Fibroblast of upper back skin (primary cell): ENCODE measurements at places on chromosomes 12 and 14.

DNA sequence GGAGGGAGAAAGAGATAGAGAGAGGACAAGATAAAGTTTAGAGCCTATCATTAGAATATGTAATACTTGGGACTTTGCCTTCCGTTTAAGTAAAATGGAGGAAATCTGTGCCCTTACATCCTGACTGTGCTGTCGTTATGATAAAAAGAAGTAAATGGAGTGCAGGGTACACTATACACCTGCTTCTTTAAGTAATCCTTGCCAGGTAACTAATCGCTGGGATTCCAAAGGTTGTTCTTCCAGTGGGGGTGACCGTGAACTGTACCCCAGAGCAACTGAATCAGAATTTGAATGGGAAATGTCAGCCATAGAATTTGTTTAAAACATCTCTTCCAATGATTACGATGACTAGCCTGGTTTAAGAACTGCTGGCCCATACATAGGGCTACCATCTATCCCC, 126.1 kb upstream of the EEA1 start:
- no peak for DNase-seq

GRCh38 chr12:103672401-103673119, 85.5 kb downstream of the STAB2 start:
- DNase-seq, result no peak

DNA sequence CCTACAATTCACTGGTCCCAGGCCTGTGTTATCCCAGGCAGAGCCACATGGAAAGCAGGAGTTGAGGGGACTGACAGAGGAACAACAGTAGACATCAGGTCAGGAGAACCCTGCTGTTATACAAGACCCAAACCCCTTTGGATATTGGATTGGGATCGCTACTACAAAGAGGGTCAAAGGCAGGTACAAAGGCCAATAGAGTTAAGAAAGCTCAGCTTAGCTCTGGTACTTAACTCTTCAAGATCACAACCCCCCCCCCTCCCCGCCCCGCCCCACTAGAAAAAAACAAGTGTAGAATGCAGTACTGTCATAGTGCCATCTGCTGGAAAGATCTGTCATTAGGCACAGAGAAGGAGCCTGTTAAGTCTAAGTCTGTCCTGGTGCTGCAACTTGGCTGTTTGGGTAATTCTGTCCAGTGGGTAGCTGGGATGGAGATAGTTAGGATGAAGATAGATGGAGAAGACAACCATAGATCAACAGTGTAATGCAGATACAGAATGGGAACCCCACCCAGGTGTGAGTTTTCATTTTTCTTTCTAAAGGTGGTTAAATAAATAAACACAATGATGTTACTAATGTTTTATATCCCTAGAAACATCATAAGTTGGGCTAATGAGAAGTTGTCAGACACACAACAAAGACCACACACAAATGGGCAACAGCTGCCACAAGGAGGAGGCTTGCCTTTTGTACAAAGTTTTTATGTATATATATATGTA, 17.2 kb downstream of the REM2 start:
- peak; percentile 73 for DNase-seq

GRCh38 chr14:36465178-36465577, 54.9 kb downstream of the NKX2-1 start:
- no peak for DNase-seq

- no peak for DNase-seq
Observed at GRCh38 chr14:51024377-51024776, 70.5 kb downstream of the TRIM9 start.

GRCh38 chr14:94571950-94572349, 9.3 kb upstream of the SERPINA5 start:
- DNase-seq, result peak; percentile 32

GRCh38 chr12:60182354-60182753, 586.5 kb downstream of the SLC16A7 start:
- DNase-seq, result no peak

GRCh38 chr12:57732726-57733593, 5.6 kb downstream of the AGAP2 start:
- no peak for DNase-seq

DNA sequence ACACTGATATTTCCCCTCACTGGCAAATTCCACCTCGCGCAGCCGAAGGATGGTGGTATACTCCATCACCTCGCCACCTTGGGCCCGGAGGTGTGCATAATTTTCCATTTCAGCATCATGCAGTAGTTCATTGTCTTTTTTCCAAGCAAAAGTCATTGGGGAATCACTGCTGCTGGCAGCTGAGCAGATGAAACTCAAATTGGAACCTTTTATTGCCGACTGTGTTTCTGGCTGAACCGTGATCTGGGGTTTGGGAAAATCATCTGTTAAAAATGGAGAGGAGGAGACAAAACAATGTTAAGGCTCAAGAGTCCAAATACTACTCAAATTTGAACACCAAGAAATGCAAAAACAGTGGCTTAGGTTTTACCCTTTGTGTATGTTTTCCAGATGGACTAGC, 39.7 kb downstream of the LRIG3 start:
- no peak for DNase-seq

DNA sequence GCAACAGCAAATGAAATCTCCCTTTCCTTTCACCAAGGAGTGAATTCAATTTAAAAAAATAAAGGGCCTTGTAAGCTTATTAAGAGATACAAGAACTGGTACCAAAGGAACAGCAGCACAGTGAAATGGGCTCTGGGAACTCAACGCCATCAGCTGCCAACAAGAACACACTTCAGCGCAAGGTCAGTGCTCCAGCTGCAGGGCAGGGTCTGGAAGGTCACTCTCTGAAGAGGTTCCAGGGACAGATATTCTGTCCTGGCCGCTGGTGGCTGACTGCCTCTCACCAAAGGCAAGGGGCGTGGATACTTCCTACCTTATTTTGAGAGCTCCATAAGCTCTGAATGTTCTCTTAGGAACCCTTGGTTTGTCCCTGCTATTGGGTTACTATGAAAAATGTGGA, 186.6 kb downstream of the CALM1 start:
- no peak for DNase-seq

DNA sequence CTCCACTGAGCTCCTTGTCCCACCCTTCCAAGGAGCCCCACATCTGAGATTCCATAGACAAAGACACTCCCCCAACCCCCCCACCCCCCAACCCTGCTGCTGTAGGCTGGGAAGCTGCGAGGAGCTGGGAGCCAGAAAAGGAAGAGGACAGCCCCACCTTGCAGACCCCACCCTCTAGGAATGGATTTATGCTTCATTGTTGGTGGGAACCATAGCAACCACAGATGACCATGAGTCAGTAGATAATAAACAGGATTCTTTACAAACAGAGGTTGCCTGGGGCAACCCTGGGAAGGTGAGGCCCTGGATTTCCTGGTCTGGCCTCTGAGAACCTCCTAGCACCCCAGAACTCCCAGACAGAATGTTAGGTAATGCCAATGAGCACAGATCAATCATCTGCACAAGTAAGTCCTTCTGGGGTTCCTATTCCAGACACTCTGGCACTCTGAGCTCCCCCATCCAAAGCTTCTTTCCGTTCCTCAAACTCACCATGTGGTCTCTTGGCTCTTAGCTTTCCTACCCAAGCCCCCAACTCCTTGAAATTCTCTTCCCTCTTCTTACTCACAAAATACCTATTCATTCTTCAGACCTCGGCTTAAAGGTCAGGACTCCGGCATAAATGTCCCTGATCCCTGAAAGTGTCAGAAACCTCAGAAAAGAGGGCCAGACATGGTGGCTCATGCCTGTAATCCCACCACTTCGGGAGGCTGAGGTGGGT, 15.2 kb upstream of the PLEKHG6 start:
- DNase-seq, result peak; percentile 49

- no peak for DNase-seq
Observed at GRCh38 chr14:71474301-71475265, 457.6 kb upstream of the RGS6 start.

GRCh38 chr14:89707086-89707485, 247.4 kb downstream of the EFCAB11 start:
- no peak for DNase-seq

GRCh38 chr12:65867394-65867793, 43.1 kb downstream of the HMGA2 start:
- peak; percentile 82 for DNase-seq

DNA sequence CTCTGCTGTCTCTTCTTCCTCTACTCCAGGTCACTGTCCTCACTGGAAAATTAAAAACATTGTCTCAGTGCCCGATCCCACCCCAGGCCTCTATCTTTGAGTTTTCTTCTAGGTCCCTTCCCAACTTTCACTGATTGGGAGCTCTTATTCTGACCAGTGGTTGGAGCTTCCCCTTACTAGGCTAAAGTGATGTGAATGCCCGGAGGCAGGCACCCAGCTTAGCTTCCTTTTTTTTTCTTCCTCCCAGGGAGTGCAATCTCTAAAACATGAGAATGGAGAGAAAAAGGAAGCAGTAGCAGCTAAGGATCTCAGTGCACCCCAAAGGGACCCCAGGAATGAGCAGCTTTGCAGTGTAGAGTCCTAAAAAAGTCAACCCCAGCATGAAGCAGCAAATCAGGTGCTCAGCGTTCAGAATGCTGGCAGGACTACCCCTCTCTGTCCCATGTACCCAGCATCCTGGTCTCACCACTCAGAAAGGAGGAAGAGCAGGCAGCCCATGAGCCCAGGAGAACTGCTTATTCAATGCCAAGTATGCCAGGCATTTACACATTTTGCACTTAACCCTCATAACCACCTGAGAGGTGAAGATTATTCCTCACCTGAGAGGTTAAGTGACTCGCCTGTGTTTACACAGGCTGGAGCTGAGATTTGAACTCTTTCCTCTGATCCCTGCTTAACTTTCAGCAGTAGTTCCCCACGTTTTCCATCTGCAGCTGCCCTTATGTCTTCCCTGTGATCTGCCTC, 146.2 kb upstream of the PWP1 start:
- DNase-seq, result no peak
